Heart right ventricle (tissue), 16 donors: ENCODE measurements at places on chromosomes 11 and 22.

- DNase-seq, result no peak
- no peaks in the 10 kb centered on the region for H3K27me3 ChIP-seq
- no peaks in the 10 kb centered on the region for H3K4me1 ChIP-seq
- no peak overlapping the region for H3K4me3 ChIP-seq
- H3K36me3 ChIP-seq, result peaks cover 35% of the 10 kb centered on the region
Measured at GRCh38 chr11:108199446-108200321, 22.8 kb downstream of the NPAT start.

DNA sequence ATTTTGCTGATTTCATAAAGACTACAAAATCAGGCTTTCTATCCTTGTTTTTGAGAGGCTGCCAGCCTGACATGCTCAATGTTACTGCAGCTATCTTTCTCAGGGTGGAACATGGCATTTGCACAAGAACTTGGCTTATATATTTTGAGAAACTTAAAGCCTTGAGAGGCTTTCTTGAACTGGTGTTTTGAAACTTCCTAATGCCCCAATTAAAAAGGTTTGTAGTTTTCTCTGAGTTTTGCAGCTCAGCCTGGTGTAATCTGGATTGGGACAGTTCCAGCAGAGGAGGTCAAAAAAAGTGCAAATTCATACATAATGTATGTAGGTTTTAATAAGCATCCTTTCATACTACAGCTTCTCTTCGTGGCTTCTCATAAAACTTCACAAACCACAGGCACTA, 223.4 kb downstream of the FAM76B start:
- DNase-seq, result no peak
- no peak overlapping the region for H3K4me3 ChIP-seq
- H3K4me1 ChIP-seq, result no peaks in the 10 kb centered on the region
- no peaks in the 10 kb centered on the region for H3K27me3 ChIP-seq
- no peaks in the 10 kb centered on the region for H3K36me3 ChIP-seq

DNA sequence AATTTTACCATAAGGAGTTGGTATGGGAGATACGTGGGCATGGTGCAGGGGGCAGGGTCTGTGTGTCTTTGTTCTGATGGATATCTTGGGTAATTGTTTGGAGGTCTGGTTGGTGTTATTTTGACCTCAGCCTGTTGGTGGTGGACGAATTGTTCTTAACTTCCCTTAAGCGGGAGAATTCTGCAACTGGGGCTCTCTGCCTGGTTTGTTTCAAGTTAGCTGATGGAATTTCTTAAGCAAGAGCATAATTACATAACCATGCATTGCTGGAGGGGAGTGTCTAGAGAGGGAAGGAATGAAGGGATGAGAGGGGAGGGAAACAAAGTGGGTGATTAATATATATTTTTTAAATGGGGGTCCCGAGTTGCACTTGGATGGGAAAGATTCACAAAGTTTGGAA, 908.5 kb upstream of the RAG2 start:
- no peaks in the 10 kb centered on the region for H3K36me3 ChIP-seq
- H3K27me3 ChIP-seq, result no peaks in the 10 kb centered on the region
- H3K27ac ChIP-seq, result no peak overlapping the region
- H3K4me3 ChIP-seq, result no peak overlapping the region
- H3K4me1 ChIP-seq, result no peaks in the 10 kb centered on the region
- no peak for DNase-seq

DNA sequence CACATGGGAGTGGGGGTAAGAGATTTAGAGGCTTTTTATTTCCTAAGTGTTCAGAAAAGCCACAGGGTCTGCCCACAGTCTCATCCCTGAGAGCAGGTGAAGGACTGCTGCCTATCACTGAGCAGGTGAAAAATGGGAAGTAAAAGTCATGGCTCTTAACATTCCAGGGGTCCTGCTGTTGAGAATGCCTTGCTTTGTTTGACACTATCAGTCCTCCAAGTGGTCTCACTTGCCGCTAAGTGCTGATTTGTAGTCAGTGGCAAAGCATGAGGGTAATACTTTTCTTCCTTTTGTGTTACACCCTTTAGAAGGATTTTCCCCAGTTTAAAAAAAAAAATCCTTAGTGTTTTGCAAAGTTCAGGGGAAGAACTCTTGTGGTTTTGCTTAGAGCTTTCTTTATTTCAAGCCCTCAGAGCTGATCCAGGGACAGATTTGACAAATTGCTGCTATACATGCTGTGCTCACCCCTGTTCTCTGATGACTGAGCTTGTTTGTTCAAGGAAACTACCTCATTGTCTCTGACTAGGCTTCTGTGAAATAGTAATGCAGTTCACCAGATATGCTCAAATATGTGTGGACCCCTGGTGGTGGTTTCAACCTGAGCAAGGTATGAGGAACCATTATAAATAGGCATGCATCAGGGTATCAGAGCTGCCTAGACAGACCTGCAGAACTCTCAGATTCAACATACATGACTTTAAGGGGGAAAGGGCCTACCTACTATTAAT, 141.0 kb downstream of the ARHGAP42 start:
- H3K36me3 ChIP-seq, result no peaks in the 10 kb centered on the region
- no peak overlapping the region for H3K27ac ChIP-seq
- H3K27me3 ChIP-seq, result no peaks in the 10 kb centered on the region
- DNase-seq, result no peak

GRCh38 chr22:28867191-28867590, 16.2 kb upstream of the ZNRF3 start:
- no peak overlapping the region for H3K27ac ChIP-seq
- H3K27me3 ChIP-seq, result no peaks in the 10 kb centered on the region
- H3K4me3 ChIP-seq, result no peak overlapping the region
- H3K36me3 ChIP-seq, result no peaks in the 10 kb centered on the region
- H3K4me1 ChIP-seq, result no peaks in the 10 kb centered on the region

DNA sequence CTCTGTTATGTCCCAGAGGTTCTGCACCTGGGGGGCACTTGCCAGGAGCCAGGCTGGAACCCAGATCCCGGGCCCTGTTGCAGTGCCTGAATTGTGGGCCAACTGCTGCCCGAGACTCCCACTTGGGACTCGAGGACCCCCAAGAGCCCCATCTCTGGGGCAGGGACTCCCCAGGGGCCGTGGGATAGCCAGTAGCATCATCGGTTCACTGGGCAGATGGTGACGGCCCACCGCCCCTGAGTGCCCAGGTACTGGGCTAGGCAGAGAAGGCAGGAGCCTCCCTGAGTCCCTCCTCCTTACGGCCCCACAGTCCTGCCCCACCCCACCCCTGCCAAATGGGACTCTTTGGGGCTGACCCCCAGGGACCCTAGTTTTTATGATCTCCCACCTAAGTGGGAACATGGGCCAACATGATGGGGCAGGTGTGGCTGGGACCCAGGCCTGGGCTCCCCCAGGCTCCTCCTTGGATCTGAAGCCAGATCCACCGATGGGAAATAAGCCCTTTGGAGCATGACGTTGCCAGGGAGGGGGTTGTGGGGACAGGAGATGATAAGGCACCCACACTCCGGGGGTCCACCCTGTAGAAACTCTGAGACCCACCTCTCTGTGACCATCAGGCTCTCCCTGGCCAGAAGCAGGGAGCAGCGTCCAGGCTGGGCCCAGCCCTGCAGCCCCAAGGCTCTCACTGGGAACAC, 94.5 kb upstream of the FGF3 start:
- no peak for DNase-seq
- H3K36me3 ChIP-seq, result no peaks in the 10 kb centered on the region
- H3K27ac ChIP-seq, result peak overlapping the region; percentile 86
- no peak overlapping the region for H3K4me3 ChIP-seq
- peaks cover 48% of the 10 kb centered on the region for H3K4me1 ChIP-seq

DNA sequence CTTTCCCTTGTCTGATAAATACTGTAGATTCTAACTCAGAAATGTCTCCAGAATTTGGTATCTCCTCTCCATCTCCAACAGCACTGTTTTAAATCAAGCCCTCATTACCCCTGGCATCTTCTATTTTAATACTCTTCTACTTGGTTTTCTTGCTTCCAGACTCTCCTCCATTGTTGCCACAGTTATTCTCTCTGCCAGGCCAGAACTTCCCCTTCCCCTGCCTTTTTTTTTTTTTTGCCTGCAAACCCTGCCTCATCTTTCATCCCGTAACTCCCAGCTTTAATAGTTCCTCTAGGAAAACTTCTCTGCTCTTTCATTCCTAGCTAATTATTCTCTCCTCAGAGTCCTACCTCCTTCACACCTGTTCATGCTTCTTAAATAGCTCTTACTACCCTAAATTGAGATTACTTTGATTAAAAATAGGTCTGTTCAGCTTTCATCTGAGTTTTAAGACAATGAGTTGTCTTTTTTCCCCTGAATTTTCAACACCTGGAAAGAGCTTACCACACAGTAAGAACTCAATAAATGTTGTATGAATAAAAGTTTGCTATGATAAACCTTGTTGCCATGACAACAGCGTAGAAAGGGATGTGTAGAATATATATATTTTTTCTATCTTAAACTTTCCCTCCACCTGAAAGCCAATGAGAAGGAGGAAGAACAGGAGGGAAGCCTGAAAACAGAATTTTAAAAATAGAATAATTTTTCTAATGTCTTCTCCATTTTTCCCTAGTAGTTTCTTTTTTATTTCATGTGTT, 3.6 kb downstream of the IL18 start:
- no peak overlapping the region for H3K27ac ChIP-seq
- no peaks in the 10 kb centered on the region for H3K4me1 ChIP-seq
- H3K36me3 ChIP-seq, result no peaks in the 10 kb centered on the region
- H3K27me3 ChIP-seq, result no peaks in the 10 kb centered on the region
- no peak overlapping the region for H3K4me3 ChIP-seq

DNA sequence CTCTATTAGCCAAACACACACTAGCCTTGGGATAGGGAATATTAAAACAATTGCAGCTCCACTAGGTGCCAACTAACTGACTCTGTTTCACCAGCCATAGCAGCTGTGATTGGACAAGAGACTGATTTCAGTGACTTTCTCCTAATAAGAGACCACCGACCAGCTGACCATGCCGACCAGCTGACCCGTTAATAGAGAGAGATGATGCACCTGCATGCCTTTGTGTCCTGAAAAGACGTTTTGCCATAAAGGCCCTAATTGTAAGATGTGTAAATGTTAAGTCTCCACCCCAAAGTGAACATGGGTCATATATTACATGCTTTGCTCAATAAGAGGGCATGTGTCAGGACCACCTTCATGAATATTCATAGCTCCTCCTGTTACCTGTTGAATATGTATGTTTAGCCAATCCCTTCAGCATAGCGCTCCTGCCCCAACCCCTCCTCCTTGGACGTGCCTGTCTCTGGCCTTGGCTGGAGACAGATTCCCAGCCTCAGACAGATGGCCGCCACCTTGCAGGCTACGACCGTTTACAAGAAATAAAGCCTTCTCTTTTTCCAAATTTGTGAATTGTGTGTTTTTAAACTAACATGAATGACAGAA, 1.3 kb upstream of the NADSYN1 start:
- no peak overlapping the region for H3K27ac ChIP-seq
- H3K36me3 ChIP-seq, result no peaks in the 10 kb centered on the region
- no peak for DNase-seq
- H3K4me3 ChIP-seq, result peak overlapping the region; percentile 93

GRCh38 chr22:28464127-28464526, 215.5 kb downstream of the TTC28 start:
- no peaks in the 10 kb centered on the region for H3K36me3 ChIP-seq
- peaks cover 7% of the 10 kb centered on the region for H3K4me1 ChIP-seq
- no peaks in the 10 kb centered on the region for H3K27me3 ChIP-seq
- no peak overlapping the region for H3K27ac ChIP-seq

DNA sequence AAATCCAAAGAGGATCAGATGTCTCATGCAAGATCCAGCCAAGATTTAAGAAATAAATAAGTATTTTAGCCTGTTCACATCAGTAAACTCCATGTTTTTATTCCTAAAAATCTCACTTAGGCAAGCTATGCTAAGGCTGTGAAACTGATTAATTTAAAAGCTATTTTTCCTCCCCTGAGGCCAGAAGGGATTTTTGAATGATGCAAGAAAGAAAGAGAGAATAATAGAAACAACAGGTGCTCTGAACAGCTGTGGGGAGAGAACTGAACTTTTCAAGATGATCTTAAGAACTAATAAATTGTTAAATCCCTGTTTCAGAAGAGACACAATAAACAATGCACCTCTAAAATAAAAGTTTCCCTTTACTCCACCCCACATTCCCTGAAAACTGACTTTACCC, 241.6 kb downstream of the DLG2 start:
- DNase-seq, result no peak
- H3K27ac ChIP-seq, result no peak overlapping the region
- H3K4me1 ChIP-seq, result no peaks in the 10 kb centered on the region
- H3K27me3 ChIP-seq, result no peaks in the 10 kb centered on the region
- H3K4me3 ChIP-seq, result no peak overlapping the region

- H3K27me3 ChIP-seq, result no peaks in the 10 kb centered on the region
- peaks cover 3% of the 10 kb centered on the region for H3K4me1 ChIP-seq
- H3K36me3 ChIP-seq, result no peaks in the 10 kb centered on the region
- no peak overlapping the region for H3K4me3 ChIP-seq
Measured at GRCh38 chr11:93192163-93192562, 5.6 kb downstream of the SLC36A4 start.

DNA sequence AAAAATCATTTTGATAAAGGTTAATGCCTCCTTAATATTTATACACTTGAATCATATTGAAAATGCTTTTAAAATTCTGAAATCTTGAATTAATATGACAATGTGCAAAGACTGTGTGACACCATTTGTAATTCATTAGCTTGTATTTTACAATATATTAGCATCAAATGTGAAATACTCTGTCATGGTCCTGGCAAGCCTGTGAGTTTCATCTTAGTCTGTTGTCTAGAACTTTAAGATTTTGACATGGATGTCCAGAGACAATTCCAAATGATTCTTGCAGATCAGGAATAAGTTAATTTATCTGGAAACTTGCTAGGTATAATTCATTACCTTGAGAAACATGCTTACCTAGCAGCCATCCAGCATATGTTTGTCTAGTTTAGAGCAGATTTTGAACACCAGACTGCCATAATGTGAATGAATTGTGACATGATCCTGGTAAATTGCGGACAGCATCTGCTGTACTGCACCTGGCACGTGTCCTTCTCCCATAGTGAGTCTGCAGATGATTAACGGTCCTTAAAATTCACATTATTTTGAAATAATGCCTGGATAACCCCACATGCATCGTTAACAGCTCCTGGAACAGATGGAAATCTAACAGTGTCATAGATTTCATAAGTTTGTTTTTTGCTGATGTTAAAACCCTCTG, 34.5 kb upstream of the DEUP1 start:
- H3K36me3 ChIP-seq, result no peaks in the 10 kb centered on the region
- no peak for DNase-seq
- H3K27me3 ChIP-seq, result no peaks in the 10 kb centered on the region
- no peaks in the 10 kb centered on the region for H3K4me1 ChIP-seq
- no peak overlapping the region for H3K4me3 ChIP-seq
- no peak overlapping the region for H3K27ac ChIP-seq
